ELF-1 (cell line): ENCODE measurements at places on chromosomes 5 and 9.
A peak's percentile ranks its signal among the peaks of the same experiment; 100 is the strongest.

DNA sequence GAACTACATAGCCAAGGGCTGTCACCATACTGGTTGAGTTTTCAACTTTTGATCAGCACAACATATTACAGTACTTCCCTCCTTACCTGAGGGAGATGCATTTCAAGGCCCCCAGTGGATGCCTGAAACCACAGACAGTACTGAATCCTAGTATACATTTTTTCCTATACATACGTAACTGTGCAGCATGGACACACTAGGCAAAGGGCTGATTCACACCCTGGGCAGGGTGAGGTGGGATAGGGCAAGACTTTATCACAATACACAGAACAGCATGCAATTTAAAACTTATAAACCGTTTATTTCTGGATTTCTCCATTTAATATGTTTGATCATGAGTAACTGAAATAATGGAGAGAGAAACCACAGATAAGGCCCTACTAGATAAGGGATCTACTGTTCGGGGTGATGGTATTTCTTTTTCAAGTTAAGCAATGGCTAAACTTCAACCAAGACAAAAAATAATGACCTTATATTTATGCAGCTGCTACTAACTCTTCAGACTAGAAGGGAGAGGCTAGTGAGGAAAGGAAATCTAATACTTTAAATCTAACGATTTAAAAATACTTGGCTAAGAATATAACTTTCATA lies 186.9 kb upstream of the GNA14 start:
- no peak for DNase-seq

GRCh38 chr5:45205403-45205961 lies 396.7 kb downstream of the MRPS30 start:
- peak; percentile 79 for DNase-seq

DNA sequence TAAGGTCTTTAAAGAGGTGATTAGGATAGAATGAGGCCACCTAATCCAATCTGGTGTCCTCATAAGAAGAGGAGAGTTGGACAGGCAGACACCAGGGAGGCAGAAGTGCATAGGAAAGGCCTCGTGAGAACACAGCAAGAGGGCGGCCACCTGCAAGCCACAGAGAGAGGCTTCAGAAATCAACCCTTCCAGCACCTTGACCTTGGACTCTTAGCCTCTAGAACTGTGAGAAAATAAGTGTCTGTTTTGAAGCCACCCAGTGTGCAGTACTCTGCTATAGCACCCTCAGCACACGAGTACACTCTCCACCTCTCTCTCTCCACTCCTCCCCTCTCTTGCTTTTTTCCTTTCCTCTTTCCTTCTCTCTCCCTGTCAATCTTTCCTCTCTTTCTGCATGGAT lies 26.8 kb downstream of the NIPAL4 start:
- no peak for DNase-seq

DNA sequence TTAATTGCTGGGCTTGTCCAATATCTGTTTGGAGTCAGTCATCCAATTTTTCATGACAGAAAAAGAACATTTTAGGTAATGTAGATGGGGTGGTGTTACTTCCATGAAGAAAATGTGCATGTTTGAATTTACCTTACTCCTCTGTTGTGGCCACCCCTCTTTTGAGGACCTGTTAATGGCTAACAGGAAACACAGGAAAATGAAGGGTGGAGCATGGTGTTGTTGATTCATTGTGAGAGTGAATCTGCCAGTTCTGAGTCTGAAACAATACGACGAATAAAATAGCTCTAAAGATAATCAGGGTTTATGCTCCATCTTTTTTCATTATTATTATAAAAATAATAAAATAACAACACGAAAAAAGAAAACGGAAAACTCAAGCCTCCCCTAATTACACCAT lies 335.3 kb downstream of the KDM4C start:
- no peak for DNase-seq

- DNase-seq, result no peak
Measured at GRCh38 chr9:98271479-98271878, 16.0 kb upstream of the TBC1D2 start.

DNA sequence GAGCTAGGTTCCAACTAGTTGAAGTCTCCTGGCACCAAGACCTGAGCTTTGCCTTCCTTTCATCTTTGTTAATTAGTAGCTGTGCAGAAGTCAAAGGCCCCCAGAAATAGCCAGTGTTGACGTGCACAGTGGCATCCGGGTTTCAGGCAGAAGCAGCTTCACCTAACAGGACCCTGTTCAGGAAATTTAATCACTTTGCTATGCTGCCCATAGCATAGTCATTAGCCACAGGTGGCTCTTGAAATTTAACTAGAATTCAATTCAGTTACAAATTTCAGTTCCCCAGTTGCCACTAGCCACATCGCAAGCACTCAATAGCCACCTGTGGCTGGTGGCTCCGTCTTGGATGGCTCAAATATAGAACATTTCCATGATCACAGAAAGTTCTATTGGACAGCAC lies 179.1 kb downstream of the GOLPH3 start:
- DNase-seq, result no peak

DNA sequence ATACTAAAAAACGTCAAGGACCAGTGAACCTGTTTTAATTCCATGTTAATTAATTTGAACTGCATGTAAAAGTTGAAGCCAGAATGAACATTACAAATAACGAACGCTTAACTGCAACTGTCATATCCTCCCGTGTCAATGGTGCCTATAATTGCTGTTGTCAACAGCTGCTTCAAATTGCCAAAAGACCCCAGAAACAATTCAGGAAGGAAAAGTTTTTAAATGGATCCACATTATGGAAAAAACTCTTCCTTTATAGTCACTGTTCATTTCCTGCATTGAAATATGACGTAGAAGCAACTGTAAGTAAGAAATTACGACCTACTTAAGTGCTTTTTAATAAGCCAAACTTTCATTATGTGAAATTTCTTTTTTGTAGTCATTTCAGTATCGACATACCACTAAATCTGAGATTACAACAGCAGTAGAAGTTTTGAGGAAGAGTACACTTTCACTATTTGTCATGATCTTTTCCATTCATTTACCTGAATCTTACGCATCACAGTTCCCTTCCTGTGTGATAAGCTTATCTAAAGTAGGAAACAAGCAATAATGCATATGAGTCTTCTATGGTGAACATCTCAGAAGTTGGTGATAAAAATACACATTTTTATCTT lies 37.8 kb downstream of the MEF2C start:
- no peak for DNase-seq

- DNase-seq, result no peak
Measured at GRCh38 chr5:177997846-177998245, 1.8 kb upstream of the PROP1 start.

DNA sequence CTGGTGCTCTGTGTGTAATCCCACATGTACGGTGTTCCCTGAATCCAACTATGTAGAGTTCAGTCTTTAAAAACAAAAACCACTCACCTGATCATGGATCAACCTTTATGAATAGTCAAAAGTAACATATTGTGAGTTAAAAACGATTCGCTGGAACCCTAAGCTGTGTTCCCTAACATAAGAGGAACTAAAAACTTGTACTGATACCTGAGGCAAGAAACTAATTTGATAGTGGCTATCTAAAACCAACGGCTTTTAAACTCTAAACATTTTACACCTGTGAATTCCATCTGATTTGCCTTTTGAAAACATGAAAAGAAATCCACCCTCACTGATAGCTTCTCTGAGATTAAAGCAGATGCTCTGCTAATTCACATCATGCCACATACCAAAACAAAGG lies 101.5 kb downstream of the DEPDC1B start:
- DNase-seq, result no peak
